Stimulated activated CD8-positive, alpha-beta memory T cell treated with anti-CD3 and anti-CD28 coated beads, Interleukin-2, amount 100 ng/mL, for 1 hour (primary cell): ENCODE measurements at places on chromosomes 16 and 17.
A peak's percentile ranks its signal among the peaks of the same experiment; 100 is the strongest.

- DNase-seq: no peak
Observed at GRCh38 chr16:23174622-23175021, 7.9 kb upstream of the SCNN1G start.

DNA sequence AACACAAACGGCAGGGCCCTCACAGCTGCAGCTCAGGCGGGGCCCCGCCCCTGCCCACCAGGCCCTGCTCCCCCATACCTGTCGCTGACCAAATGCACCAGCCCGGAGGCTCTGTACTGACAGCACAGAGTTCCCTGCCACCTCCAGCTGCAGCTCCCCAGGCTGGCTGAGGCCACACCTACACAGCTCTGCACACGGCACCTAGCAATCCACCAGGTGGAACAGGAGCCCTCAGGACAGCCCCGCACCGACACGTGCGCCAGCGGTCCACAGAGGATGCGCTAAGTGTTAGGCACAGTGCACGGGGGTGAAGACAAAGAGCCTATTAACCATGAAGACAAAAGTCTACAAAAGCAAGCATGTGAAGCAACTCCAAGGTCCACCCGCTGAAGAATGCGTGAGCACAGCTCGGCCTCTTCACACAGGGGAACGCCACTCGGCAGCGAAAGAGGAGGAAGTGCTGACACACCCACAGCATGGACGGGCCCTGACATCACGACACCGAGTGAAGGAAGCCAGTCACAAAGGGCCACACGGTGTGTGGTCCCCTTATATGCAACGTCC is 5.4 kb downstream of the ZCCHC14 start:
- DNase-seq: no peak

DNA sequence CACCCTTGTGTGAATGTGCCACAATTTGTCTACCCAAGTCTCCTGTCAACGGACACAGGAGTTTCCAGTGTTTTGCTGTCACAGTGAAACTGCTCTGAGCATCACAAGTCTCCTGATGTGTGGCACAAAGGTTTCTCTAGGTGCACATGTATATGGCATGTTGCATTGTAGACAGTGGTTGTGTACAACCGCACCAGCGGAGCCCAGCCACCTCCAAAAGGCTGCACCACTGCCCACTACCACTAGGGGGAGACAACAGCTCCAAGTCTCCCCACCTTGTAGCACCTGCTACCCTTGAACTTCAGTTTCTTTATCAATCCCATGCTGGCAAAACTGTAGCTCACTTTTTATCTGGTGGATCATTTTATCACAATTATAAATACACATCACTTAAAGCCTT is 95.5 kb upstream of the ZNF469 start:
- DNase-seq: no peak

GRCh38 chr16:75443298-75443697 is 10.0 kb upstream of the CFDP1 start:
- no peak for DNase-seq

DNA sequence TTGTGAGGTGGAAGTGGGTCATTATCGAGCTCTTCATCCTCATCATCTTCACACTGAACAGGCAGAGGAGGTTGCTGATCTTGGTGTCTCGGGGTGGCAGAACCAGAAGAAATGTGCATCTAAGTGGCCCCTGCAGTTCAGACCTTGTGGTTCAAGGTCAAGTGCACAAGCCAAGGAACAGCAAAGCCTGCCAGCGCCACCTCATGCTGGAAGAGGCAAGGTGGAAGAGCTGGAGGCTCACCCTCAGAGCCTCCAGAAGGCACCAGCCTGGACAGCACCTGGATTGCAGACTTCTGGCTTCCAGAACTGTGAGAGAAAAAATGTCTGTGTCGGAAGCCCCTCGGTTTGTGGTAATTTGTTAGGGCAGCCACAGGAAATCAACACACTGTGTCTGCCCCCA is 32.7 kb downstream of the IFT140 start:
- DNase-seq: no peak

DNA sequence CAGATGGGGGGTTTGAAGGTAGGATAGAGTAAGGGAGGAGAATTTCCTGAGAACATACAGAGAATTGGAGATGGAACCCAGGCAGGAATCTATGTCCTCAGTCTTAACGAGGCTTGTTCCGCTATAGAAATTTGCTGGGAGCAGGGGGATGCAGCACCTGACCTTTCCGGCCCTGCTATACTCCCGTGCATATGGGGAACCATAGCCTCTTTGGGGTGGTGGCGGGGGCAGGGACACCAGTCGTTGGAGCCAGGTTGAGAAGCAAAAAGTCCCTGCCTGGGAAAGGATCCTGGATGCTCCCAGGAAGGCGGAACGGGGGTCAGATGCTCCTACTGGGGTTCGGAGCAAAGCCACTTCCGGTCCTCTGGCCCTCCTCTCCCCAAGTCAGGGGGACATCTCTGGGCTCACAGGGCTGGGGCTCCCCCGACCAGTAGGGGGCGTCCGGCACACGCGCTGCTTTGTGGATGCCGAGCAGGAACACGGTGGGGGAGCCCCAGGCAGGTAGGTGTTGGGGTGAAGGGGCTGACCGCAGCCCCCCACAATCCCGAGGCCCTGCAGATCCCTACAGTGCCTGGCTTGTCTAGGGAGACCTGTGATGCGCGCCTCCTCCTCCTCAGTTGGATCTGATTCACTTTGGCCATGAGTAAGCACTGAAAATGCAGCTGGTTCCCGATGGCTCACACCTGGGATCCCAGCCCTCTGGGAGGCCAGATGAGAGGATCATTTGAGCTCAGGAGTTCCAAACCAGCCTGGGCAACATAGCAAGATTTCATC is 15.5 kb upstream of the TFAP4 start:
- peak; percentile 70 for DNase-seq
